ENCODE measurements at places on chromosomes 5 and 9. TPM values are rescaled to one million over a fixed set of nuclear protein-coding genes. Genes with fewer than 3 reads are reported as not detected.

DNA sequence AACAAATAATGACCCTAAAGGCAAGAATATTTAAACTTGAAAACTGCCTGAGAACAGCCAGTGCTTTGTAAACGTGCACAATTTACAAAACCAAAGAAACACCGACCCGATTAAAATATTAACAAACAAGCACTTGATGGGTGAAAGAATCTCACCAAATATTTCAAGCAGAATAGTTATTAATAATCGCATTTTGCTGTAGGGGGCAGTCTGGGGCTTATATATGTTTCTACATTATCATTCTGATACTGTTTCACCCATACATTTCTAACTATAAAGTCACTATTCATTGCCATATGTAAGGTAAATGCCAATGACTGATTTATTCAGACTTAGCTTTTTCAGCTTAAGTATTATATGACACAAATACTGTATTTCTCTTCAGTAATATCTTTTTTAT, 37.7 kb downstream of the UBAP2 start:
- DNase-seq: no peak
- H3K27me3 ChIP-seq: no peaks in the 10 kb centered on the region
- H3K4me3 ChIP-seq: no peak overlapping the region
- no peak overlapping the region for H3K27ac ChIP-seq
- no peaks in the 10 kb centered on the region for H3K36me3 ChIP-seq

DNA sequence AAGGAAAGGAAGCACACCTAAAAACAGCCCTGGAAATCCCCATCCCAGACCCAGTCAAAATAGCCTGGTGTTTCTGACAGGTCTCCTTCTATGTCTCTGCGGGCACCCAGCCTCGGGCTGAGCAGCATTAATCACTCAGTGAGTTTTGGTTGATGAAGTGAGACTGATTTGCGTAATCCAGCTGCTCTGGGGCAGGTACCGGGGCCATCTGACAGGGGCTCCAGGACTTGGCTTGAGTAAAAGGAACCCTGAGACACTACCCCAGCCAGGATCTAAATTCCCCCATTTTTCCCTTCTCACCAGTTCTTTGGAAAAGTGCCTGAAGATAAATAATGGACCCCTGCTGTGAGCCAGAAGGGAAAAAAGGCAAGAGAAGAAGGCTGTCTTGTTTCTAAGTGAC, 596 bp downstream of the SLC28A3 start:
- H3K27ac ChIP-seq: no peak overlapping the region
- DNase-seq: no peak
- H3K27me3 ChIP-seq: no peaks in the 10 kb centered on the region
- no peaks in the 10 kb centered on the region for H3K4me1 ChIP-seq

- no peak overlapping the region for H3K27ac ChIP-seq
- H3K4me3 ChIP-seq: no peak overlapping the region
- no peak for DNase-seq
- H3K4me1 ChIP-seq: peaks cover 37% of the 10 kb centered on the region
- no peaks in the 10 kb centered on the region for H3K27me3 ChIP-seq
- peaks cover 33% of the 10 kb centered on the region for H3K36me3 ChIP-seq
Observed at GRCh38 chr5:32129074-32129598, 45.0 kb downstream of the GOLPH3 start.

DNA sequence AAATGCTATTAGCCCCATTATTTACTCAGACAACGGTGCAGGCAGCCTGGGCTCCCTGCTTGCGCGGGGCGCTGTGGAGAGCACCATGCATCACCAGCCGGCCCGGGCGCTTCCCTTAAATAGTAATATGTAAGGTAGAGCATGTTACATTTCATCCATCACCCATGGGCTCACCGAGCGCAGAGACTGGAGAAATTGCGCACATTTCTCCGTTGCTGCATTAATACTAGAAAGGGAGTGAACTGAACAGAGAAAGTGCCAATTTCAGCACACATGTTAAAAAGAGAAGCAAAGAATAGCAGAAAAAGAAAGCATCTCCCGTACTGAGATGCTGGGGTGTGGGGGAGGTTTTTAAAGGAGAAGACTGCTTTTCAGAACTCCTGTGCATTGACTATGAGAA, 400.3 kb downstream of the ZSWIM6 start:
- H3K4me1 ChIP-seq: no peaks in the 10 kb centered on the region
- H3K36me3 ChIP-seq: no peaks in the 10 kb centered on the region
- H3K27me3 ChIP-seq: no peaks in the 10 kb centered on the region
- no peak for DNase-seq
- H3K4me3 ChIP-seq: no peak overlapping the region
- no peak overlapping the region for H3K27ac ChIP-seq

GRCh38 chr9:16664211-16664610, 206.3 kb downstream of the BNC2 start:
- H3K36me3 ChIP-seq: no peaks in the 10 kb centered on the region
- H3K27ac ChIP-seq: no peak overlapping the region
- no peaks in the 10 kb centered on the region for H3K27me3 ChIP-seq
- no peaks in the 10 kb centered on the region for H3K4me1 ChIP-seq
- no peak overlapping the region for H3K4me3 ChIP-seq

DNA sequence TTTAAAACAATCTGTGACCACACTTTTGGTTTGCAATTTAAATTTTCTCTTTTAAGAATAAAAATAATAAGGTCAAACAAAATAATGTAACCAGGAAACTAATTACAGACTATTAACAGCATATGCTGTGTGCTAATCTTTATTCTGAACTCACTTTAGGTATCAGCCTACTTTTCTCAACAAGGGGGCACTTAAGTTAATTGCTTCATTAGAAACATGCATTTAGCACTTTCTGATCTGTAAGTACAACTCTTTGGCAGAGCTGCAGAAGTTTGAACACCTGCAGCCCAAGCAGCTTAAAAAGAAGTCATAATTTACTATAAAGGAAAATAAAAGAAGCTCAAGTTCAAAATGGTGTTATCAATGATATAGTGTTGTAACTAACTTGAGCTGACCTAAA, 21.7 kb downstream of the XRCC4 start:
- H3K27me3 ChIP-seq: no peaks in the 10 kb centered on the region
- DNase-seq: no peak
- no peak overlapping the region for H3K27ac ChIP-seq
- no peaks in the 10 kb centered on the region for H3K36me3 ChIP-seq
- H3K4me1 ChIP-seq: no peaks in the 10 kb centered on the region

DNA sequence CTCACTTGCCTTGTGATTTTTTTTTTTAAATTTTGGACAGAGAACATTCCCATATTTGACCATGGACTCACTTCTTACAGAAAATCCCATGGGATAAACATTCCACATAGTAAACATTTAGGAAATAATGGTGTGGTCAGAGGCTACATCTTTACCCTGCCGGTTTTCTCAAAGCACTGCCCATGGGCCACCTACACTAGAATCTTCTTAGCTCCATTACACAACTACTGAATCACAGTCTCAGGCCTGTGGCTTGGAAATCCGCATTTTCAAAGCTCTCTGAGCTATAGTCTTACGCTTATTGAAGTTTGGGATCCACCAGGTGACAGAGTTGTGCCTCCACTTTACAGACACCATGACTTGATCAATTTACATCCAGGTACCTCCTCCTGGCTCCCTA, 39.4 kb downstream of the ALG2 start:
- DNase-seq: no peak
- no peaks in the 10 kb centered on the region for H3K27me3 ChIP-seq
- H3K4me3 ChIP-seq: no peak overlapping the region
- no peak overlapping the region for H3K27ac ChIP-seq

DNA sequence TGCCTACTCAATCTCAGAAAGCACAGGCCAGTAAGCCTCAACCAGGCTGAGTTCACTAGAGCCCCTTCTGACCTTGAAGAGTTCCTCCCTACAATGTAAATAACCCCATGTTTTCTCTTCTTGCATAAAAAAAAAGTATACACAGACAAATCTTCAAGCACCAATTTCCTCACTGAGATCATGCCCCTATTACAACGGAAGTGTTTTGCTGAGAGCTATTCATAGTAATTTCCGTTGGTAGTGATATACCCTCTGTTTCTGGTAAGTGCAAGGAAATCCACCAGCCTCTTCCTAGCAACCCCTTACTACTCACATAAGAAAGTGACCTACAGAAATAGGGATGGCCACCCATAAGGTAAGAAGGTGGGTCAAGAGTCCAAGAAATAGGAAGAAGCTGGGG, 76.4 kb upstream of the TARS1 start:
- H3K27ac ChIP-seq: no peak overlapping the region
- no peaks in the 10 kb centered on the region for H3K36me3 ChIP-seq
- DNase-seq: no peak
- peaks cover 8% of the 10 kb centered on the region for H3K4me1 ChIP-seq

GRCh38 chr9:14056316-14056861, 257.6 kb downstream of the NFIB start:
- no peaks in the 10 kb centered on the region for H3K4me1 ChIP-seq
- no peaks in the 10 kb centered on the region for H3K27me3 ChIP-seq
- no peak overlapping the region for H3K27ac ChIP-seq
- no peak for DNase-seq

DNA sequence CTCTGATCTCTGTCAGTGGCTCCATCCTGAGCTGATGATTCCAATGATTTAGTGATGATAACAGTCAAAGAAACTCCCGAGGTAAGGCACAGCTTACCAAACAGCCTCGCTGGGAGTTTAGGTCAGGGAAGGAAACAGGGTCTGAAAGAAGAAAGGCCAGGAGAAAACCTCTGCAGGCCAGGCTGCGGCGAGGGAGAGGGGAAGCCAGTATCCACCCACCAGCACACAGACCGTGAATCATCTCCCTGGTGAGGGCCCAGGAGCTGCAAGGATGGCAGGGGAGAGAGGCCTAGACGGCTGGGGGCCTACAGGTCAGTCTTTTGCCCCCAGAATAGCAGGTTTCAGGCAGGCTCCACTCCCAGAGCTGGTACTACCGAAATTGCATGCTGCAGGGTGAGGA, 590.5 kb downstream of the CCDC171 start:
- no peaks in the 10 kb centered on the region for H3K36me3 ChIP-seq
- no peaks in the 10 kb centered on the region for H3K27me3 ChIP-seq
- DNase-seq: no peak
- H3K4me1 ChIP-seq: peaks cover 23% of the 10 kb centered on the region
- no peak overlapping the region for H3K4me3 ChIP-seq

DNA sequence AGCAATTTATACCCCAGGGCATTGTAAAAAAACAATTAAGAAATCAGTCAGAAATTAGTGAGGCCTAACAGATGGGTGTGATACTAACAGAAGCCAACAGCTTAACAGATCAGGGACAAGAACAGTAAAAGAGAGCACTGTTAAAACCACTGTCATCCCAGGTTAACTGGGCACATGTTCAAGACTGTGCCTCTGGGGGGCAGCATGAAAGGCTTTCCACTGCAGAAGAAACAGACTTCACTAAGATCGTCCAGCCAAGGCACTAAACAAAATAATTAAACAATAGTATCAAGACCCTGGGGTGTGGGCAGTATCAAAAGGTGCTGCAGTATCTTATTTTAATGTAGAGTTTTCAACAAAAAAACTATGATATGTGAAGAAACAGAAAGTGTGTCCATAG, 43.5 kb downstream of the FBN2 start:
- no peak overlapping the region for H3K27ac ChIP-seq
- H3K27me3 ChIP-seq: no peaks in the 10 kb centered on the region
- DNase-seq: no peak

DNA sequence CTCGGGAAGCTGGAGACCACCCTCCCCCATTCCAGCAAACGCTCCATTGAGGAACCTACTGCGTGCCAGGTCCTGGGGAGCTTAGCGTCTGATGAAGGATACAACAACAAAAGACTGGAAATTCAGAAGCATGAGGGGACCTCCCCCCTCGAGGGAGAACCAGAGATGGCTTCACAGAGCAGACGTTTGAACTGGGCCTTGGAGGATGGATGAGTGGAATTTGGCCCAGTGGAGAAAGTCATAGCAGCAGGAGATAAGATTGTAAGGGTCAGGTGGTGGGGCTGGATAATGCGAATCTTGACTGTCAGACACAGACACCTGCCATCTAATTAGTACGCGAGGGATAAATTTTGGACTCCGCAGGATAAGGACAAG, 1.2 kb upstream of the SLC25A51 start:
- no peaks in the 10 kb centered on the region for H3K27me3 ChIP-seq
- no peak for DNase-seq
- H3K27ac ChIP-seq: peak overlapping the region; percentile 73
- no peaks in the 10 kb centered on the region for H3K36me3 ChIP-seq
- peaks cover 30% of the 10 kb centered on the region for H3K4me1 ChIP-seq

DNA sequence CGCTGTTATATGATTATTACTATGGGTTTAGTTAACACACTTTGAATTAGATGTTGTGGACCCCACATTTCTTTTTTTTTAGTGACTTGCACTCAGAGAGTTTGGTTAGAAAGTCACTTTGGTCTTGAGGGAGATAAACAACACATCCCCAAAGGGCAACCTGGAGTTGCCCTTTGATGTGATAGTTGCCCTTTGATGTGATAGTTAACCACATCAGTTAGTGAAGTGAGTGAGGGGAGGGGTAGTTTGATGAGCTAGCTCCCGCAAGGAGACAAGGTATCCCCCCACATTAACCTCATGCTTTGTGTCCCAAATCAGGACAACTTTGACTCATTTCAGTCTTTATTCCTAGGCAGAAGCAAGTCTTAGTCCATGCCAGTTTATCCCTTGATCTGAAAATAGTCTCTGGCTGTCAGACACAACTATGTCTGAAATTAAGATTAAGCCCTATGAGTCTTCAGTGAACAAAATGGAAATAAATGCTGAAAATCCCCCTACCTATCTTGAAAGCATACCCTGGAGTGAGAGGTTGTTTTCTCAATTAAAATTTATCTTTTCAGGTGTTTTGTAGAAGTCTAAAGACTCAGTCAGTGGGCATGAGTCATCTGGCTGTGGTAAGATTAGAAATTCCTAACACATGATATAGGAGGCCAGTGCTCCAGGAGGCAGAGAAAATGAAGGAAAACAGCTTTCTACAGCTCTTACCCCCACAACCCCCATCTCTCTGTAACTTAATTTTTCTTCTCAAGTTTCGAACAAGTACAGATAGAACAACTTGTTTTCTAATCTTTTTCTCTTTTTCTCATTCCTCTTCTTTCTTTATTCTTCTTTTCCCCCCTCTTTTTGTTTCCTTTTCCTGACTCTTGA, 208.9 kb upstream of the DMRTA1 start:
- DNase-seq: no peak
- no peak overlapping the region for H3K4me3 ChIP-seq
- no peaks in the 10 kb centered on the region for H3K36me3 ChIP-seq

DNA sequence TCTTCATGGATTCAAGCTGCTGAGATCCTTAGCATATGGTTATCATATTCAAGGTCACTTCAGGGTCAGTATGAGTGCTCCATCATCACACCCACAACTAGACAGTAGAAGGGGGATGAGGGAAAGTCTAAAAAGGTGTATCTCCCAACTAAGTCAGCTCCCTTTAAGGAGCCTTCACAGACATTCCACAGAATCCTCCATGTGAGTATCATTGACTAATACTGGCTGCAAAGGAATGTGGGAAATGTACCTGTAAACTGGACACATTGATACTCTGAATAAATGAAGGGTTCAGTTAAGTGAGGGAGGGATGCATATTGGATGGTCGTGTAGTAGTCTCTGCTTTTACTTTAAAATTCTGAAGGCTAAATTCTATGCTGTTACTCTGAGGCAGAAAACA, 330.7 kb downstream of the LRRC70 start:
- H3K27me3 ChIP-seq: no peaks in the 10 kb centered on the region
- H3K27ac ChIP-seq: no peak overlapping the region
- no peak for DNase-seq
- H3K4me3 ChIP-seq: no peak overlapping the region
- no peaks in the 10 kb centered on the region for H3K4me1 ChIP-seq
- no peaks in the 10 kb centered on the region for H3K36me3 ChIP-seq

MTX3 gene
- total RNA-seq: 8.1 TPM

DBH gene
- total RNA-seq: 12.0 TPM

SLC6A18 gene
- total RNA-seq: not detected
